ENCODE measurements at places on chromosomes 16 and 17. TPM values are rescaled to one million over a fixed set of nuclear protein-coding genes. Genes with fewer than 3 reads are reported as not detected.

DNA sequence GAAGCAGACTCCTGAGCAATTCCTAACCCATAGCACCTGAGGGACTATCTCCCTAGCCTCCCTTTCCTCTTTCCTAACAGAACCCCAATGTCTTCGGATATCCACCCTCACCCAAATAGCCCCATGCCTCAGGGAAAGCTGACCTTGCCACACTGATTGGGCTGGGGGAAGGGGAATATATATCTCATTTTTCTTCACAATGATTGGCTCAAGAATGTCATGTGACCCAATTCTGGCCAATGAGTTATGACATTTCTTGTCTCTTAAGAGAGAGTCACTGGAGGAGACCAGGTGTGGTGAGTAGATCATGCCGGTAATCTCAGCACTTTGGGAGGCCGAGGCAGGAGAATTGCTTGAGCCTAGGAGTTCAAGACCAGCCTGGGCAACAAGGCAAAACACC lies 71.9 kb upstream of the NLK start:
- DNase-seq, result no peak

- DNase-seq, result no peak
Observed at GRCh38 chr16:54346041-54346440, 59.5 kb upstream of the IRX3 start.

DNA sequence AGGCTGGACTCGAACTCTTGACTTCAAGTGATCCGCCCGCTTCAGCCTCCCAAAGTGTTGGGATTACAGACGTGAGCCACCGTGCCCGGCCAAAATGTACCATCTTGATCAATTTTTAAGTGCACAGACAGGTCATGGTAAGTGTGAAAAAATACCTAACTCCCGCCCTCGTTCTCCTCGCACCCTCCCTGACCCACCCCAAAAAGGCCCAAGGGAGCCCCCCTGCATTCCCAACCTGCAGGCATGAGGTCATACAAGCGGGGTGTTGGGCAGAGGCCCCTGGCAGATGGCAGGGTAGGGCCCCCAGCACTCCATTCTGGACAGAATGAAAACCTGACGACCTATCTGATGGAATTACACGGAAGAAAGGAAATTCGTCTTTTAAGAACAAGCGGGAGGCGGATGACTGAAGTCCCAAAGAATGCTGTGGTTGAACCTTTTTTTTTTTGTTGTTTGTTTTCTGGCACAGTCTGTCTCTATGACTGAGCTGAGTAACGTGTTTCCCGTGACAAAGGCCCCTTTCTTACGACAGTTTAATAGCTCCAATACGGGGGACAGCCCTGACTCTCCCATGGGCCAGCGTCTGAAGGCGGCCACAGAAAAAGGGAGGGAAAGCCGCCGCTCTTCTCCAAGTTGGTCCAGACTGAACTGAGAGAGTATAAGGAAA lies 376.4 kb downstream of the SLC39A11 start:
- DNase-seq, result peak; percentile 52

DNA sequence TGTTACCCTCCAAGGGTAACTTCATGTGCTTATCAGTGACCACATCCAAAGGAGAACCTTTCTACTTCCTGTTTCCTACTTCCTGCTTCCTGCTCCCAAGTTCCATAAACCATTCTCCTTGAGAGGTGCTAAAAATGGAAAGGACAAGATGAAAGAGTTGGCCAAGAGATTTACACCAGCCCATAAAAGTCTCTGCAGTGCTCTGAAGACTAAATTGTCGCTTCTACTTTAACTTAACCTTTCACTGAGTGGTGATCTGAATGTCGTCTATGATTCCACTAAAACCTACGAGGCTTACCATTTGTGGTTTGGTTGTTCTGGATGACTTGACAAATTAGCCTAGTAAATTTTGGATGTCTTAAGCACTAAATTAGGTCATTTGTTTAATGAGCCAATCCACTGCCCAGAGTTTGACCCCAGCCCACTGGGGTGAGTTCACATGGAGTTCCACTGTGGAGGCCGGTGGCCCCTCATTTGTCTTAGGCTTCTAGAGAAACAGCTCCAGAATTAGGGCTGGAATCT lies 333.1 kb downstream of the FOXL1 start:
- no peak for DNase-seq

DNA sequence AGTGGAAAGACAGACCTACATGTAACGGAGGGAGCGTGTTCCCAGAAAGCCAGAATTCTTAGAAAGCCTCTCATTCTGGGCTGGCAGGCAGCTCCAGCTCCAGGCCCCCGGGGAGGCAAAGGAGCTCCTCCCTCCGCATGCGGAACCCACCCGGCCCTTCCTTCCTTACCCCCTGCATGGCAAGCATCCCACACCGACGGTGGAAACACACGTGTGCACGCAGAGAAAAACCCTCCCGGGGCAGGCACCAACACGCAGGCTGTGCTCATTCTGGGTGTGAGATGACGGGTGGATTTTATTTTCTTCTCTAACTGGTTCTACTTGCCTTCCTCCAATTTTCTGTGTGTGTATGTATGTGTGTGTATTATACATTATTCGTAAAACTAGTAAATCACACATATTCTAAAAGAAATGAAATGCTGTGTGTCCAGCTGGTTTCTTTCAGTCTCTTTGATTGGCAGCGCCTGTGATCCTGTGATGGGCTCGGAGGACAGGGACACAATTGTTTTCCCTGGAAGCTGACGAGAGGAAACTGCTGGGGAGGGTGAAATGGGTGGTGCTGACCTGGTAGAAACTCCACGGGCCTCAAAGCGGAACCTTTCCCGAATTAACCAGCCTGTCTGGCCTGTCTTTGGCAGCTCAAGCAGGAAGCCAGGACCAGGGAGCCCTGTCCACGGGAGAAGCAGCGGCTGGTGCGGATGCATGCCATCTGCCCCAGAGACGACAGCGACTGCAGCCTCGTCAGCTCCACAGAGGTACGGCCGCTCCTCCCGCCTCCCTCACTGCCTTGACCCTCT lies 22.2 kb downstream of the CARD14 start:
- no peak for DNase-seq

- no peak for DNase-seq
Observed at GRCh38 chr17:50181591-50182560, 16.1 kb downstream of the SGCA start.

DNA sequence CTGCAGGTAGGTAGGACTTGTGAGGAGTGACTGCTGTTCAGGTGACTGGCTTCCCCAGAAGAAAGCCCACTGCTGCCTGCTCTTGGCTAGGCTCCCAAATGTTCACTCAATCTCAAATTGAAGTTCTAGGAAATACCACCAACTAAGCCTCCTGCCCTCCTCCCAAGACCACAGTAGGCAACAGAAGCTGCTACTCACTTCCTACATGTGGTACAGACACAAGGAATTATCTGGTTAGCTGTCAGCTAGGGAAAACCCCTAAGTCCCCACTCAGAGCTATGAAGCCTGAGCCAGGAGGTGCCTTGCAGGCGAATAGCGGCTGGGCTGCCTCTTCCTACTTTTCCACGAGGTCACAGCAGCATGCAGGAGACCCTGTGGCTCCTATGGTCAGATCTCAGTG lies 4.9 kb downstream of the FBXO39 start:
- DNase-seq, result no peak

GRCh38 chr17:56629531-56630075 lies 36.1 kb downstream of the NOG start:
- no peak for DNase-seq

DNA sequence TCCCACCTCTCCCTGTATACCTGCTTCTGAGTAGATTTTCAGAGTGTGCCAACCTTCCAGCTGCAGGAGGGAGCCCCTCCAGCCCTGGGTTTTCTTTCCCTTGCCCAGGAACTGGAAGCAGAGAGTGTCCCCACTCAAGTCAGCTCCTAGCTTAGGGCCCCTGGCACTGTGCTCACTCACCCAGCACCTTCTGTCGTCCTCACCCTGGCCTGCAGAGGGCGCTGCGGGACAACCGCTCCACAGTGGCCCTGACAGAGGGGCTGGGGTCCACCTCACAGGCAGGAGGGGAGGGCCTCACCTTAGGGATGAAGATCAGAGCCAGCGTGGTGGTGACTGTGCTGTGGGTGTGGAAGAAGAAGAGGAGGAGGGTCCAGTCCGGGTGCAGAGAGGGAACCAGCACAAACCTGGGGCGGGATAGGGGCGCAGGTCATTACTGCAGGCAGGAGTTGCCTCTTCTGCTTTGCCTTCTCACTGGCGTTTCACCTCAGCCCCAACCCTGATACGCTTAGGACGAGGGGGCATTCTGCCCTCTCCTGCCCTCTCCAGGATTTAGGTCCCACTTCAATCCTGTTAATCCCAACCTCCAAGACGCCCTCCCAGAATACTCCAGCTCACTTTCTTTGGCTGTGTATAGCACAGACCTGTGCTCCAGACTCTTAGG lies 10.0 kb downstream of the GPR179 start:
- no peak for DNase-seq

DNA sequence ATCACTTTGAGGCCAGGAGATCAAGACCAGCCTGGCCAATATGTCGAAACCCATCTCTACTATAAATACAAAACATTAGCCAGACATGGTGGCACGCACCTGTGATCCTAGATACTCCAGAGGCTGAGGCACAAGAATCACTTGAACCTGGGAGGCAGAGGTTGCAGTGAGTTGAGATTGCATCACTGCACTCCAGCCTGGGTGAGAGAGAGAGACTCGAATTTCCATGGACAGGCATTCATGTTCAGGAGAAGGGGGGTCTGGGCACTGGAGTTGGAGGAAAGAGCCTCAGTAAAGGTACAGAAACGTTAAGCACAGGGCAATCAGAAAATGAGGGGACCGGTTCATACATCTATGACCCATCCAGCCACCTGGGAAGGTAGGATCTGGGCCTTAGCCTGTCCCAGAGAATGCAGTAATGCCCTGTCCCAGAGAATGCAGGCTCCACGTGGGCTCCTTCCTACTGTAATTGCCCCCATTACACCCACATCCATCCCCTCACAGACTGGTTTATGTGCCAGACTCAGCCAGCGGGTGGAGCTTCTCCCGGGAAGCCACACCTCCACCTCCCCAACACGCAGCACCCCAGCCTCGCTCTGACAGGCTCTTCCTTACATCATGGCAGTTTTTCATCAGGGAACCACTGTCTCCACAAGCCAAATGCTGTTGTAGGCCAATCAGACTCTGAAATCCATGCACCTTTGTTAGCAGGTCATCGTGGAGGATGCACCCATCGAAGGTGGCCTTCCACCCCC lies 21.6 kb upstream of the ARL4D start:
- DNase-seq, result no peak

- no peak for DNase-seq
Observed at GRCh38 chr16:12059216-12059769, 82.8 kb downstream of the SNX29 start.

DNA sequence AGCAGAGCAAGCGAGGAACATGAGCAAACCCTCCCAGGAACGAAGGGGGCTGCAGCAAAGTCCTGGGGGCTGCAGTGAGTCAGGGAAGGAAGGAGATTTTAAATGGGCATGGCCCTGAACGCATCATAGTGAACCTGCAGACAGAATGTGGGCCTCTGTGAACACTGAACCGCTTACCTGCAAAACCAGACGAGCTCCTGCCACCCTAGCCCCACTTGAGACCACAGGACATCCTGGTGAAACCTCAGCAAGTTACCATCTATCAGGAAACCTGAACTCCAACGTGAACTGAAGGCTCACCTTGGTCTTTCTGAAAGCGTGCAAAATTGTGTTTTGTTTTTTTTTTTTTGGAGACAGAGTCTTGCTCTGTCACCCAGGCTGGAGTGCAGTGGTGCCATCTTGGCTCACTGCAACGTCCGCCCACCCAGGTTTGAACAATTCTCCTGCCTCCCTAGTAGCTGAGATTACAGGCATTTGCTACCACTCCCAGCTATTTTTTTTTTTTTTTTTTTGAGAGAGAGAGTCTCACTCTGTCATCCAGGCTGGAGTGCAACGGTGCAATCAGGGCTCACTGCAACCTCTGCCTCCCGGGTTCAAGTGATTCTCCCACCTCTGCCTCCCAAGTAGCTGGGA lies 30.8 kb downstream of the FANCA start:
- DNase-seq, result no peak

GRCh38 chr17:29376667-29377270 lies 13.4 kb upstream of the TAOK1 start:
- DNase-seq, result no peak

The GRAP gene
- total RNA-seq, result 7.1 TPM

The TERB1 gene
- total RNA-seq, result not detected

The CHD9NB gene
- 10.9 TPM for total RNA-seq

The NOD2 gene
- 2.9 TPM for total RNA-seq

The PRM1 gene
- not detected for total RNA-seq

The MT2A gene
- 612 TPM for total RNA-seq

The ITGAL gene
- total RNA-seq, result 8.8 TPM

The FN3K gene
- 19.0 TPM for total RNA-seq

The CD300LB gene
- total RNA-seq, result 0.44 TPM
